ENCODE measurements at places on chromosomes 12 and 14.
A peak's percentile ranks its signal among the peaks of the same experiment; 100 is the strongest.

DNA sequence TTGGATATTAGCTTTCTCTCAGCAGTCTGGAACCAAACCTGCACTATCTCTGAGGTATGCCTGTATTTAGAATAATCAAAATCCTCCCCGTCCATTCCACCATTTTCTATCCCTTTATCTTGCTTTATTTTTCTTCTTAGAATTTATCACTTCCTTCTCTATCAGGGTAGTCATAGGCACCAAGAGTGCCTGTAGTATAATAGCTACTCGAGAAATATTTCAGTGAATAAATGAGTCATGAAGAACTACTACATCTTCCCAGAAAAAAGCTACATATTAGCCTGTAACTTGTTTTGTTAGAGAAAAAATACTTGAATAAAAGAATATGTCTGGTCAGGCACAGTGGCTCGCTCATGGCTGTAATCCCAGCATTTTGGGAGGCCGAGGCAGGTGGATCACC is 4.3 kb downstream of the SLC2A14 start:
- no peak overlapping the region for H3K4me3 ChIP-seq
- no peaks in the 10 kb centered on the region for H3K4me1 ChIP-seq
- DNase-seq = no peak
- H3K27me3 ChIP-seq = no peaks in the 10 kb centered on the region

- no peak overlapping the region for H3K4me3 ChIP-seq
- no peak for DNase-seq
- peaks cover 34% of the 10 kb centered on the region for H3K4me1 ChIP-seq
- no peaks in the 10 kb centered on the region for H3K27me3 ChIP-seq
Observed at GRCh38 chr14:95700221-95700976, 13.5 kb downstream of the TCL1A start.

GRCh38 chr12:3837049-3837448 is 36.1 kb downstream of the PARP11 start:
- no peak overlapping the region for H3K27ac ChIP-seq
- no peak for DNase-seq
- H3K4me1 ChIP-seq = peaks cover 11% of the 10 kb centered on the region
- no peak overlapping the region for H3K4me3 ChIP-seq
- H3K27me3 ChIP-seq = no peaks in the 10 kb centered on the region

DNA sequence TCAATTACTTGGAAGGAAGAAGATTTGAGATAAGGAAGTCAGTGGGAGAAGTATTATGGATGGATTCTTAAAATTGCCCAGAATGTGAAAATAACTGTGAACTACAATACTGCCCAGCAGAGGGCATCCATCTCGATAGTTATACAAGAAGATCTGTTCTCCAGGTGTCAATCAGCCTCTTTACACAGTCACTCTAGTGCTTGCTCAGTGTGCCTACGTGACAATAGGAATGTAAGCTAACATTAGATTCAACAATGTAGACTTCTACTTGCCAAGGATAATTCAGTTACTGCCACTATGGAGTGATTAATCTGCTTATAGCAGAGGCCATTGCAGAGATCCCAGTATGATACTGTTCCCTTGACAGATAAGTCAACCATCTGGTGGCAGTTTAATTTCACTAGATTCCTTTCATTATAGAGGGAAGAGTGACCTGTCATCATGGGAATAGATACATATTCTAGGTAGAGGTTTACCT is 10.6 kb upstream of the MAP4K5 start:
- H3K27me3 ChIP-seq = no peaks in the 10 kb centered on the region
- H3K27ac ChIP-seq = no peak overlapping the region
- no peaks in the 10 kb centered on the region for H3K36me3 ChIP-seq
- peaks cover 3% of the 10 kb centered on the region for H3K4me1 ChIP-seq
- DNase-seq = no peak
- H3K4me3 ChIP-seq = no peak overlapping the region

DNA sequence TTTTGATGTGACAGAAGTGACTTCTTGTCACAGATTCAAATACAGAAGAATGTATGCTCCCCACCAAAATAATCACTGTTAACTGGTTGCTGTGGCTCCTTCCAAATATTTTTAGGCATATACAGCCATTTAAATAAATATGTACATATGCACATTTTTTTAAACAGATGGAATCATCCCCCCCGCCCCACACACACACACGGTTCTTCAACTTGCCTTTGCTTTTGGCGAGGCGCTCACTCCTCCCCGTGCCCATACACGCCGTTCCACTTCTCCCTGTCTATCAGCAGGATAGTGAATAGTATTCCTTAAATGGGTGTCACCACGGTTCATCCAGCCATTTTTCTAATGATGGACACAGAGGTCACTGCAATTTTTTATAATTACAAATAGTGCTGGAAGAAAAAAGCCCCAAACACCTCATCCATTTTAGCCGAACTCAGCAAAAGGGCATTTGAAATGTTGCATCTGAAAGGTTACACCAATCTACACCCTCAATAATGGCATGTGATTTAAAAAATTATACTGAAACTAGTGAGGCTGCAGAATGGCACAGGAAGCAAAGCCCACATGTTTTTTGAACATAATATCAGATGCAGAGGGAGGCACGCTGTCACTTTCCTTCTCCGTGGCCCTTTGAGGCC is 39.2 kb upstream of the MEG3 start:
- no peak overlapping the region for H3K4me3 ChIP-seq
- H3K4me1 ChIP-seq = no peaks in the 10 kb centered on the region
- H3K27me3 ChIP-seq = no peaks in the 10 kb centered on the region
- no peak for DNase-seq

- no peaks in the 10 kb centered on the region for H3K27me3 ChIP-seq
- H3K27ac ChIP-seq = no peak overlapping the region
- no peak for DNase-seq
- no peaks in the 10 kb centered on the region for H3K4me1 ChIP-seq
- H3K36me3 ChIP-seq = no peaks in the 10 kb centered on the region
Observed at GRCh38 chr12:56029166-56029519, 8.3 kb downstream of the IKZF4 start.

- peaks cover 3% of the 10 kb centered on the region for H3K4me1 ChIP-seq
- no peaks in the 10 kb centered on the region for H3K27me3 ChIP-seq
- no peak overlapping the region for H3K27ac ChIP-seq
- DNase-seq = peak; percentile 36
Observed at GRCh38 chr12:39467432-39467870, 24.5 kb upstream of the KIF21A start.

- H3K4me3 ChIP-seq = no peak overlapping the region
- H3K27me3 ChIP-seq = no peaks in the 10 kb centered on the region
- H3K27ac ChIP-seq = no peak overlapping the region
- no peaks in the 10 kb centered on the region for H3K36me3 ChIP-seq
- no peak for DNase-seq
Observed at GRCh38 chr12:74732164-74732784, 194.6 kb downstream of the ATXN7L3B start.
